B cell (primary cell): ENCODE measurements at places on chromosomes 12 and 14.

DNA sequence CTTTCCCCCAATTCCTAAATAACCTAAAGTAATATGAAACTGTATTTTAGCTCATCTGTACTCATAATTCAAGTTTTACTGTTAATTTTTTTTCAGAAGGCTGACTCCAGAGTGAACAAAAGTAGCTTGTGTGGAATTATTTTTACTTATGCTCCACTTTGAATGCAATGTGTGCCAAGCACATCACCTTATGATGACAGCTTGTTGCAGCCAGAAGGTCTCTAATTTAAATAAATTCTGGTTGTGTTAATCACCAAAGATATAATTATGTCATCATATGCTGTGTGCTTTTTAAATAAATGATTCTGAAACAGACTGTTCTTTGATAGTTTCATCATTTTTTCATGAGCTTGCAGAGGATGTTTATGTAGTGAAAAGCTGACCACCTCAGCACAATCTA is 283.1 kb downstream of the TMEM117 start:
- no peak for DNase-seq

DNA sequence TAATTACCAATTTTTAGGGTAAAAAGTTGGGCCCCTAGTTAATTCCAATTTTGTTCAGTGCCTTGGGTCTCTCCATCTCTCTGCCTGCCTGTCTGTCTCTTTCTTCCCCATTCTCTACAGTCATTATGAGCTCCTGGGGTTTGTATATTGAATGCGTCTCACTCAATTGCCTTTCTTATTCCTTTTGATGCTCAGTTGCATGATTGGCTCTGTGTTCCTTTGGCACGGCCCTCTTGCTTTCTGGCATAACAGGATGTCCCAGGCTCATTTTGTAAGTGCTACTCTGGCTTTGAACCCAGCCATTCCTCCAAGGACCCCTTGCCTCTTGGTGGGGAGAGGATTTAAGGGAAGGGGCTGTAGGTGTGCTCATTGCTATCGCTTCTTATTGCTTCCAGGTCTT is 35.6 kb downstream of the ZNF664 start:
- no peak for DNase-seq

DNA sequence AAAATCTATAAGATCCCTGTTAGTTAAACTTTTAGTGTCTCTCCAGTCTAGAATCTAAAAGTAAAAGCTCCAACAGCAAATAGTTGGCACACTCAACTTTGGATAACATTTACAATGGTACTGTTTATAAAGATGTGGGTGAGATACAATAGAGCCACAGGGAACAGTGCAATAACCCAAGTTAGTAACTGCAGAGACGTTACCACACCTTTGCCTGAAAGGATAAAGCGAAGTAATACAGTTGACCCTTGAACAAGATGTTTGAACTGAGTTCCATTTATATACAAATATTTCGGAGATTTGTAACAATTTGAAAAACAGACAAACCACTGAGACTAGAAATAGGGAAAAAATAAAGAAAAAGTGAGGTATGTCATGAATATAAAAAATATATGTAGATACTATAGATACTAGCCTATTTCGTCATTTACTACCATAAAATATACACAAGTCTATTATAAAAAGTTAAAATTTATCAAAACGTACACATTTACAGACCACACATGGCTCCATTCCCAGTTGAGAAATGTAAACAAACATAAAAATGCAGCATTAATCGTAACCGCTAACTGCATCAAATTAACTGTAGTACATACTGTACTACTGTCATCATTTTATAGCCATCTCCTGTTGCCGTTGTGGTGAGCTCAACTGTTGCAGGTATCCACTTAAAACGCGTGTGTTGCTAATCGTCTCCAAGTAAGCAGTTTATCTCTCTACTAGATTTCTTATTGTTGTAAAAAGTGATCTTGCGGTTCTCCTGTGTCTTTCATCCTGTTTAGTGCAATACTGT is 56.5 kb upstream of the HIF1A start:
- no peak for DNase-seq

DNA sequence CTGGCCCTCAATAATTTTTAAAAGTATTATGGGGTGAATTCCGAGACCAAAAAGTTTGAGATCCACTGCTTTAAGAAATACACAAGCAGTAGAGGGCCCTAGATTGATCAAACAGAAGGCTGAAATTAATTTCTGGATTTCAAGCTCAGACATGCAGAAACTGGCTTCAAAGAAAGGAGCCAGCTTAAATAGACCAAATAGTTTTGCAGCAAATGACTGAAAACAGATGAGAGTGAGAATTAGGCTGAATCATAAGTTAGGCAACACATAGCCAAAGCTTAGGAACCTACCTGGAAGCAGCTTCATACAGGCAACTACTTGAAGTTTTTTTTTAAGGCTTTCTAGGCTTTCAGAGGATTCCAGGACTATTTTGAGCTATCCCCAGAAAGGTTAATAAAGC is 12.4 kb downstream of the ATF7 start:
- DNase-seq = no peak

DNA sequence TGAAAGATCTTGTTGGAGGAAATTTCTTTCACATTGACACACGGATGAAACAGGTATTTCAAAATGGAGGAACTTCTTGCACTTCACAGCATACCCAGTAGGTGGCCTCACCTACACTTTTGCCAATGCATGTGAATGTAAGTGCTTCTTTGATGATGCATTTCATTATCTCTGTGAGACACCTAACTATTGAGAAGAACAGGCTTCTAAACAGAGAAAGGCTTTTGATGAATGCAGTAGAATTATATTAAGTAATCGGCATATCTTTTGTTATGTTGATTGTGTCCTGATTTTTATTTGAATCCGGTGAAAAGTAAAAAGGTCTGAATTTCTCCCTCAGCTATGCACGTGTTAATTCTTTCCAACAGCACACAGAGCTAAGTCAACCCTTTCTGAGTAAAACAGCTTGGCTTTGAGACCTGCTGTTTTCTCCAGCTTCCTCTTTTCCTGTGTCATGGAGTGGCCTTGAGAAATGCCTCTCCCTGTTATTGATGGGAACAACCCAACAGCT is 399.0 kb downstream of the NAV3 start:
- DNase-seq = peak; percentile 32

GRCh38 chr12:6266971-6267721 is 43.3 kb upstream of the PLEKHG6 start:
- DNase-seq = no peak

DNA sequence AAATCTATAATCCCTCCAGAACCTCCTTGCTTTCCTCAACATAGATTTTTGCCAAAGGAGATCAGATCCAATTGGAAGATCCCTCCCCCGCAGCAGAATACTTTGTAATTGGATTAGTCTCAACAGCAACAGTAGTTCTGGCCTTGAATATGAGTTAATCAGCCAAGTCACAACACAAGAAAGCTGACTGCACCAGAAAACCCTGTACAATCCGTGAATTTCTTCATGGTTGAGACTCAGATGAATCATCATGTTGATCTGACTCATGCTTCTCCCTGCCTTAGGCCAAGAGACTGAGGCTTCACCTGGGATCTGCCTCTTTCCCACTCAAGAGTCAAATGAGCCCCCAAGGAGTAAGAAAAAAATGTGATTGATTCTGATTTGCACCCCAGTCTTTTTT is 3.0 kb upstream of the METTL17 start:
- DNase-seq = no peak
